ENCODE measurements at places on chromosomes 3 and 15.
A peak's percentile ranks its signal among the peaks of the same experiment; 100 is the strongest.

- DNase-seq = no peak
Observed at GRCh38 chr3:177816667-177817208, 619.5 kb upstream of the TBL1XR1 start.

- DNase-seq = no peak
Observed at GRCh38 chr15:58243070-58243469, 104.9 kb downstream of the AQP9 start.

GRCh38 chr3:152438181-152438580 is 169.5 kb downstream of the MBNL1 start:
- no peak for DNase-seq

GRCh38 chr15:70383856-70384255 is 286.1 kb upstream of the TLE3 start:
- no peak for DNase-seq

GRCh38 chr3:63624941-63625560 is 27.4 kb upstream of the SNTN start:
- DNase-seq = peak; percentile 87

- DNase-seq = peak; percentile 19
Observed at GRCh38 chr3:183584246-183584913, 28.9 kb upstream of the KLHL6 start.

DNA sequence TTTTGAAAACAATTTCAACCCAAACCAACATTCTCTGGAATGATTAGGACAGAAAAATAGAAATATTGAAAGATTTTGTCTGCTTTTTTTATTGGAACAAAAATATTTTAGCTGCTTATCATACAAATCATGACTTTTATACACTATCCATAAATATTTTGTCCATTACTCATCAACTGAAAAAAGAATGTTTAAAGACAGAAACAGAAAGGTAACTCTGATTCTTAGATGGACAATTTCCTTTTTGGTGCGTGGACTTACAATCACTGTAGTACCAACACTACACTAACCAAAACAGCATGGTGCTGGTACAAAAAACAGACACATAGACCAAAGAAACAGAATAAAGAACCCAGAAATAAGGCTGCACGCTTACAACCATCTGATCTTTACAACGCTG is 582.8 kb upstream of the CCDC54 start:
- DNase-seq = no peak

DNA sequence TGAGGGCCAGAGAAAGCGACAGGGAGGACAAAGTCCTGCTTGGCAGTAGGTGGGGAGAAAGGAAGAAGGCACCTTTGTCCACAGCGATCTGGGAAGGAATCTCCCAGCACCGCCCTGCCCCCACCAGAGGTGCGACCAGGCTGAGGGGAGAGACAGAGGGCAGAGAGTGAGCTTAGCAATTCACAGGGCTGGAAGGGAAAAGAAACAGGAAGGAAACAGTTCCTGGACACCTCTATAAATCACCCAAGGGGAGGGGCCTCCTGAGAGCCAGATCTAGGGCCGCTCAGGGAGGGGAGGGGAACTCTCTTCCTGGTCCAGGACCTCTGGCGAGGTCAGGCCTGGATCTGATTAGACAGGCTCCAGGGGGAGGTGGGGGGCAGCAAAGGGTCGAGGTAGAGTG is 35.4 kb downstream of the RNU5B-1 start:
- DNase-seq = no peak

DNA sequence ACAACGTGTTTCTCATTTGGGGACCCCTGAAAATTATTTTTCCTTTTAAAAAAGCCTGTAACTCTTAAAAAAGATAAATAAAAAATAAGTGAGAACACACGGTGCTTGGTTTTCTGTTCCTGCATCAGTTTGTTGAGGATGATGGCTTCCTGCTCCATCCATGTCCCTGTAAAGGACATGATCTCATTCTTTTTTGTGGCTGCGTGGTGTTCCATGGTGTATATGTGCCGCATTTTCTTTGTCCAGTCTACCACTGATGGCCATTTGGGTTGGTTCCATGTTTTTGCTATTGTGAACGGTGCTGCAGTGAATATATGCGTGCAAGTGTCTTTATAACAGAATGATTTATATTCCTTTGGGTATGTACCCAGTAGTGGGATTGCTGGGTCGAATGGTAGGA is 2.3 kb downstream of the TSPAN3 start:
- no peak for DNase-seq

DNA sequence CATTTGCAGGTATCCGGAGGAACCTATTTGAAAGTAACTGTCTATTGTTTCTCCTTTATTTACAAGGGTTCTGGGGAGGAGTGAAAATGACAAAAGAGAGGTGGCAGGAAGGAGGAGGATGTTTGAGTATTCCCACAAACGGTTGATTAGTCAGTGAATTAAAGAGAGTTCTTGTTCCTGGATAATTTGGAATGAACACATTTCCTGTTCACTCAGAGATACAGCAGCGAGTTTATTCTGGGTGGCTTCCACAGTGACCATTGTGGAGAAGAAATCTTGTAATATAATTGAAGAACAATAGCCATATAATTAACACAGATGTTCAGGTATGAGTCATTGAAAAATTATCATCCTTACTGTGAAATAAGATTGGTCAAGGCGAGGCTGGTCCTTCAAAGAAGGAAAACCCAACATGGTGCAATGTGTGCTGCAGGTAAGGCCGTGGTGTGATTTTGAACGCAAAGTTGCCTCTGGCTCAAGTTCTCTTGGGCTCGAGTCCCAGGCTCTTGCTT is 77.3 kb downstream of the NFKBIZ start:
- no peak for DNase-seq

GRCh38 chr3:120641696-120642246 is 40.3 kb downstream of the HGD start:
- no peak for DNase-seq

GRCh38 chr15:36753173-36753572 is 173.7 kb downstream of the CDIN1 start:
- DNase-seq = no peak

DNA sequence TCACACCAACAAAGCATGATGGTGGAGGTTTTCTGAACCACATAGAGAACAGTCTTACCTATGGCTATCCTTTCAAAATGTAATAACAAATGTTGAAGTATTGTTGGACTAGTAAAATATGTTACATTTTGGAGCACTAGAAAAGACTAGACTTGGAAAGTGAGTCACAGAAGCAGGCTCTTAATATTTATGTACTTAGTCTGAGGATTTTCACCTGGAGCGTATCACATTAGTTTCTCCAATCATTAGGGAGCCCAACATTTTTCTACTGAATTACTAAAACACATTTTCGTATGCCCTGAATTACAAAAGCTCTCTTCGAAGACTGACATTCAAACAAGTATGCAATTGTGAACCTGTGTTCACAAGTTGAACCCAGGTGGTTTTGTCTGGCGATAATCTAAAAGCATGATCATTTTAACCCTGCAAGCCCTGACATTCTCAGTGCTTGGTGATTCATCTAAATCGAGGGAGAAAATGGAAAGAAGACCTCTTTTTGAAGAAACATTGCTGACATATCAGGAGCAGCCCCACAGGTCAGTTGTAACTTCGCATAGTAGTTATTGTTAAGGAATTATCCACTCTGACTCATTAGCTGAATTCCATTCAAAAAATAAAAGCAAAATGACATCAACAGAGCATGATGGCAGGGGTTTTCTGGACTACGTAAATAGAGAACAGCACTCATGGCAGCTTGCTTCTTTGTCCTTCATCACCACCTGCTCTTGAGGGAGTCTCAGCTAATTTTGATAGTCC is 679.8 kb upstream of the NECTIN3 start:
- no peak for DNase-seq

DNA sequence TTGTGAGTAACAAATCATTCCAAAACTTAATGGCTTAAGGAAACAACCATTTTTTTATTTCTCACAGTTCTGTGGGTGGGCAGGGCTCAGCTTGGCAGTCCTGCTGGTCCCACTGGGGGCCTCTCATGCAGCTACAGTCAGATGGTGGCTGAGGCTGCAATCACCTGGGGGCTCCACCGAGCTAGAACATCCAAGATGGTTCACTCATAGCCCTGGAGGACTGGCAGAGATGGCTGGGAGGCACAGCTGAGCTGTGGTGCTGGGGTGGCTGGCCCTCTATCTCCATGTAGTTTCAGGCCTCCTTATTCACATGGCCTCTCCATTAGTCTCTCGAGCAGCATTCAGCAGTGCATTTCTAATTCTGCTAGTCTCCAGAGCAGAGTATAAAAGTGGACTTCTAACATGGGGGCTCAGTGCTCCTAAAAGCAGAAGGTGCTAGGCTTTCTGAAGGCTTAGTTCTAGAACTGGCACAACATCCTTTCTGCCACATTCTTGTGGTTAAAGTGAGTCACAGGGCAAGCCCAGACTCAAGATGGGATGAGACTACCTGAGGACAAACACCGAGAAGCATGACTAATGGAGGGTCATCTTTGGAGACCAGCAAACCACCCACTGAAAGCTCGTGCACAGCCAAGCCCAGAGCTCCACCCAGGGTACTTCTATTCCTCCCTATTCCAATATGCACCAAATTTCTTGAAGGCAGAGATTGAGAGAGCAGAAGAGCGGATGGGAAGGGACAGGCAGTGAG is 6.3 kb downstream of the CAV3 start:
- peak; percentile 36 for DNase-seq

DNA sequence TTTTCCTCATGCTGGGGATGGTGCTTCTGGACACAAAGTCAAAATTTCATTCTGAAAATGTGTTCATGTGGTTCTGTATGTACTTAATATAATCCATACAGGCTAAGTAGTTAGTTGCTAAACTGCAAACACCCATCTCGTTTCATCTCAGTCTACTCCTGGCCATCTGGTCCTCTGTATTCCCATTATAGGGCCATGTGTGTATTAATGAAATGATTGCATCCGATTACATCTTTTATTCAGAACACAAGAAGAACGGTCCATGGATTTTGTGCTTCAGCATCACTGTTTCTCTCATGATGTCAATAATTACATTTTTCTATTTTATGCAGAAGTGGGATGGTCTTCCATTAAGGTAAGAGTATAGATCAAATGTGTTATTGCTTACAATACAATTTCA is 6.1 kb upstream of the GJD2 start:
- no peak for DNase-seq

- DNase-seq = no peak
Observed at GRCh38 chr3:161212171-161212771, 8.8 kb upstream of the NMD3 start.

DNA sequence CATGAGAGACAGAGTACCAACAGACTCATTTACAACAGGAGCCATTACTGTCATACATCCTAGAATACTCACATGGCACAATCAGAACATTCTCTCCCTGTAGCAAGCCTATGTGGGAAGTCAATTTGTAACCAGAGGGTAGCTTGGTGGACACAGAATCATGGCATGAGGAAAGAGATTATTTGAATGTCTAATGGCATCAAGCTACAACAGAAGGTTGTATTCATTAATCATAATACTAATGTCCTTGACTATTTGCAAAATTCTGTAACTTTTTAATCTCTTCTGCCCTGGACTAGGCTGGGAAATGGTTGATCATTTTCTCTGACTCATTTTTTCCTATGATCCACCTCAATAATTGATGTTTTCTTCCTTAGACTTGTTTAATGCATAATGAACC is 345.2 kb upstream of the IL12A start:
- no peak for DNase-seq

- no peak for DNase-seq
Observed at GRCh38 chr15:40398413-40398873, 7.2 kb upstream of the IVD start.

DNA sequence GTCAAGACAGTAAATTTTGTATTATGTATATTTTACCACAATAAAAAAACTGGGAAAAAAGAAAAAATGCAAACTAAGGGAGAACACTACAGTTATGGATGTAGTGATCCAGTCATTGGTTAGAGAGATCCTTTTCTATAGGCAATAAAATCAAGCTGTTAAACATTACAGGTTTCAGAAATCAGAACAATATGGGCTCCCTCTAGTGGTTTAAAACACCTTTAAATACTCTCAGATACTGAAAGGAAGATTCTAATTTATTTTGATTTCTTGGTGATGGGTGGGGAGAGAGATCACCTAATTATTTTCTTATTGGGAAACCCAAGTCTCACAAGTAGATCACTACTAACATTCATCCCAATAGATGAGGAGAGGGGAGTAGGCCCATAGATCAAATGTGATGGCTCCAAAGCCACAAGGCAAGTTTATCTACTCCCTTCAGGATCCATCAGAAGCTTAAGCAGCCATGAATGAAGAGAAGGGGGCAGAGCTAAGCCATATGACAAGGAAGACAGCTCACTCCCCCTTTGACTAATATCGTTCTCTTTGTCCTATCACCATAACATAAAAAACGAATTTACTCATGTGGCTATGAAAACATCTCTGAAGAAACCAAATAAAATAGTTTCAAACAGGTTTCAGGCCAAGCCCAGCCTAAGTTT is 118.6 kb downstream of the ANO10 start:
- DNase-seq = no peak

DNA sequence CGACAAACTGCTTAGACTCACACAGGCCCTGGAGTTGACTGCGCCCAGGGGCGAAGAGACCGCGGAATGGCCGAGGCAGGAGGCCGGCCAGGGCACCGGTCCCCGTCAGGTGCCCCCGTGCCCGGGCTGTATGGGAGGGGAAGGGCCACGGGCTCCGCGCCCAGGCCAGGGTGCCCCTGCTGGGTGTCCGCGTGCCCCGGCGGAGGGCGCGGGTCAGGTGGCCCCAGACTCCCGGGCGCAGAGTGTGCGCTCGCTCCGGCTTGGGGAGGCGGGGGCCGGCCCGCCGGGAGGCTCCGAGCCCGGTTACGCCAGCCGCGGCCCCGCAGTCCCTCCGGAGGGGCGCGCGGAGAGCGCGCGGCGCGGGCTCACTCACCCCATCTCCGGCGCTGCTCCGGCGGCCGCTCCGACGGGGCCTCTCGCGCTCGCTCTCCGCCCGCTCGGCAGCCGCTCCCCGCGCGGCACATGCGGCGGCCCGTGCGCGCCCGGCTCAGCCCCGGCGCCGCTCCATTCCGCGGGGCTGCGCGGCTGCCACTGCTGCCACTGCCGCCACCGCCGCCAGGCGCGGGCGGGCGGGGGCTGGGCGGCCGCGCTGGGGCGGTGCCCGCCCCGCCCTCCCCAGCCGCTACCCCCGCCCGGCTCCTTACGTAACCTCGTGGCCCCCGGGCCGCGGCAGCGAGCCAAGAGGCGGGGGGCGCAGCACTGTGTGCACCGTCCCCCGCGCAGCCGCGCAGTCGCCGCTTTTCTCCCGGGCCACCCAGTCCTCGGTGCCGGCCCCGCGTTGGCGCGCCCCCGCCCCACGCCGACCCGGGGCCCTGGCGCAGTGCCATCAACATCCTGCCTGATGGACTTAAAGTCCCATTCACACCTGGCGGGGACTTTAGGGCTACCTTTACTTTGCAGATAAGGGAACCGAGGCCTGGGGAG is at the start of gene HOMER2:
TSS of gene HOMER2 (minus strand) at position 563 of the 924 bp plus-strand sequence. CDS start at position 378, 185 bp downstream.
- no peak for DNase-seq

- no peak for DNase-seq
Observed at GRCh38 chr3:13705702-13706280, 156.9 kb downstream of the FBLN2 start.

- DNase-seq = no peak
Observed at GRCh38 chr15:22806156-22806555, 19.7 kb downstream of the NIPA1 start.
